ENCODE measurements at places on chromosomes 16 and 17. TPM values are rescaled to one million over a fixed set of nuclear protein-coding genes. Genes with fewer than 3 reads are reported as not detected.
A peak's percentile ranks its signal among the peaks of the same experiment; 100 is the strongest.

The HOXB4 gene
- 12.9 TPM for total RNA-seq

The DPEP1 gene
- total RNA-seq: 0.54 TPM

The PRR29 gene
- 0.23 TPM for total RNA-seq

The LRRC37A3 gene
- 2.5 TPM for total RNA-seq

The CNTNAP1 gene
- total RNA-seq: 1.7 TPM

The REXO5 gene
- total RNA-seq: 3.5 TPM

The STH gene
- total RNA-seq: not detected

DNA sequence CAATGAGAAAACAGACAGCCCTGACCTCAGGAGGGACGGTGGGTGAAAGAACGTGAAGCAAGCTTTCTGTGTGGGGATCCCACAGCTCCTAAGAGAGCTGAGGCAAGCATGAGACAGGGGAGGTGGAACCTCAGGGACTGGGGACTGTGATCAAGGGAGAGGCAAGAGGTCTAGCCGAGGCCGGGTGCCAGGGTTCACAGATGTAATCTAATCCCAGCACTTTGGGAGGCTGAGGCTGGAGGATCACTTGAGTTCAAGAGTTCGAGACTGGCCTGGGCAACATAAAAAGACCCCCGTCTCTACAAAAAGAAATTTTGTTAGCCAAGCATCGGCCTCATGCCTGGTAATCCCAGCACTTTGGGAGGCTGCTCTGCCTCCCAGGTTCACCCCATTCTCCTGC, 4.5 kb upstream of the ADAM11 start:
- ATAC-seq: no peak
- H3K27me3 ChIP-seq: peaks cover 22% of the 10 kb centered on the region
- no peak overlapping the region for H3K4me3 ChIP-seq
- peaks cover 28% of the 10 kb centered on the region for H3K36me3 ChIP-seq
- H3K4me1 ChIP-seq: peaks cover 2% of the 10 kb centered on the region
- H3K27ac ChIP-seq: no peak overlapping the region

DNA sequence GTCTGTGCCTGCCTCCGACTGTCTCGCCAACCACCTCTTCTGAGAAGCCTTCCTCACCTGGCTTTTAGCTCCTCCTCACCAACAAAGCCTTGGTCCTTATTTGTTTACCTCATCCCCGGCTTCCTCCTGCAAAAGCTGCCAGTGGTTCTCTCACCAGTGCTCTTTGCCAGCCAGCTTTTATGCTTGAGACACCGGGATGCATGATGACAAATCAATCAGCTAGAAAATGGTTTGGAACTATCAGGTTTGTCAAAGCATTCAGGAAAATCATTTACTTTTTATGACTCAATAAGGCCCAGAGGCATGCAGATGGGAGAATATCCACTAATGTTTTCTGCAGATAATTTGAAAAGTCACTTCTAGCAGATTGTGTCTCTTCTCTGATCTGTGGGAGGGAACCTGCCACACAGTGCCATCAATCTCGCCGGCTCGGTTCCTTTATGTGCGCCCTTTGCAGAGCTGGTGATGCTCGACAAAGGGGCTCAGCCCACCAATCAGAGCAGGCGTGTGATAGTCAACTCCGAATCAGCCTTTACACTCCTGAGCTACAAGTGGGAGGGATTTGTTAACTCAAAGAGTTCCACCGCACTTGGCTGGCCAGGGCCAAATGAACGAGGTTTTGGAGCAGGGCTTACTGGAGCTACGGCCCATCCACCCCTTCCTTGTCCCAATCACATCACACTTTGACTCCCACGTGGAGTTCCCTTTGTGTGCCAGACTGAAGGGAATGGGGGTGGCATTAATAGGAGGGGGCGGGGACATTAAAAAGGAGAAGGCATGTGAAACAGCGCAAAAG, 85.8 kb downstream of the MRC2 start:
- no peak overlapping the region for H3K4me3 ChIP-seq
- no peaks in the 10 kb centered on the region for H3K27me3 ChIP-seq
- H3K27ac ChIP-seq: no peak overlapping the region
- H3K36me3 ChIP-seq: no peaks in the 10 kb centered on the region

- no peaks in the 10 kb centered on the region for H3K4me1 ChIP-seq
- no peaks in the 10 kb centered on the region for H3K27me3 ChIP-seq
- ATAC-seq: no peak
Observed at GRCh38 chr17:45923511-45924268, 29.3 kb downstream of the MAPT start.

GRCh38 chr17:63848834-63849689, 6.6 kb upstream of the SMARCD2 start:
- no peaks in the 10 kb centered on the region for H3K36me3 ChIP-seq
- H3K4me3 ChIP-seq: no peak overlapping the region
- no peaks in the 10 kb centered on the region for H3K27me3 ChIP-seq
- peak; percentile 97 for ATAC-seq
- peaks cover 19% of the 10 kb centered on the region for H3K4me1 ChIP-seq
- peak overlapping the region; percentile 7 for H3K27ac ChIP-seq

DNA sequence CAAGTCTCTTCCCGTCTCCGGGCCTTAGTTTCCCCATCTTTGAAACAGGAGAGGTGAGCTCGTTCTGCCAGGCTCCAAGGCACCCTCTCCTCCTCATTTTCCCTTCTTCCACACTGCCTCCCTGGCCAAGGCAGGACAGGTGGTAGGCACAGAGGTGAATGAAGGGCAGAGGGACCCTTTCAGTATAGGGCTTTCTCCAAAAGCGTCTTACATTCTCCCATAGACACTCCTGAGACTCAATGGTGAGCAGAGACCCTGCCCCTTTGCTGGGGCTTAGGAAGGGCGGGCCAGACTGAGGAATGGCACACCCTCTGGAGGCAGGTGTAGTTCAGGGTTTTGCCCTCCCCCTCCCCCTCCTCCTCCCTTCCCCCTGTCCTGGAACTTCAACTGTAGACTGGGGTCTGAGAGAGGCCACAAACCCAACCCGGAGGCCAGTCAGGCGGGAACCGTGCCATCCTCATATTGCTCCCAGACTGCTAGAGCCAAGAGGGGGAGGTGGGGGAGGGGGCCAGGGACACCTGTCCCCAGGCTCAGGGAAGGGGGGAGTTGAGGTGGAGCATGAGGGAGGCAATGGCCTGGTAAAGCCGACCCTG, 1.9 kb downstream of the PLEKHH3 start:
- H3K27me3 ChIP-seq: no peaks in the 10 kb centered on the region
- peak overlapping the region; percentile 81 for H3K4me3 ChIP-seq
- peaks cover 39% of the 10 kb centered on the region for H3K36me3 ChIP-seq
- ATAC-seq: no peak
- H3K27ac ChIP-seq: peak overlapping the region; percentile 94

GRCh38 chr17:4152471-4152870, 9.5 kb downstream of the CYB5D2 start:
- no peak overlapping the region for H3K4me3 ChIP-seq
- no peak overlapping the region for H3K27ac ChIP-seq

DNA sequence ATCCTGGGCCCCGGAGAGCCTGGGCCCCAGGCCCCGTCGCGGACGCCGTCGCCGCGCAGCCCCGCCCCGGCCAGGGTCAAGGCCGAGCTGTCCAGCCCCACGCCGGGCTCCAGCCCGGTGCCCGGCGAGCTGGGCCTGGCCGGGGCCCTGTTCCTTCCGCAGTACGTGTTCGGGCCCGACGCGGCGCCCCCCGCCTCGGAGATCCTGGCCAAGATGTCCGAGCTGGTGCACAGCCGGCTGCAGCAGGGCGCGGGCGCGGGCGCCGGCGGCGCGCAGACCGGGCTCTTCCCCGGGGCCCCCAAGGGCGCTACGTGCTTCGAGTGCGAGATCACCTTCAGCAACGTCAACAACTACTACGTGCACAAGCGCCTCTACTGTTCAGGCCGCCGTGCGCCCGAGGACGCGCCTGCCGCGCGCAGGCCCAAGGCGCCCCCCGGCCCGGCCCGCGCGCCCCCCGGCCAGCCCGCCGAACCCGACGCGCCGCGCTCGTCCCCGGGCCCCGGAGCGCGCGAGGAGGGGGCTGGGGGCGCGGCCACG, 36.8 kb upstream of the ZC3H18 start:
- peak overlapping the region; percentile 28 for H3K4me3 ChIP-seq
- H3K27ac ChIP-seq: no peak overlapping the region
- peak; percentile 43 for ATAC-seq
- H3K4me1 ChIP-seq: peaks cover 21% of the 10 kb centered on the region
- peaks cover 5% of the 10 kb centered on the region for H3K27me3 ChIP-seq

DNA sequence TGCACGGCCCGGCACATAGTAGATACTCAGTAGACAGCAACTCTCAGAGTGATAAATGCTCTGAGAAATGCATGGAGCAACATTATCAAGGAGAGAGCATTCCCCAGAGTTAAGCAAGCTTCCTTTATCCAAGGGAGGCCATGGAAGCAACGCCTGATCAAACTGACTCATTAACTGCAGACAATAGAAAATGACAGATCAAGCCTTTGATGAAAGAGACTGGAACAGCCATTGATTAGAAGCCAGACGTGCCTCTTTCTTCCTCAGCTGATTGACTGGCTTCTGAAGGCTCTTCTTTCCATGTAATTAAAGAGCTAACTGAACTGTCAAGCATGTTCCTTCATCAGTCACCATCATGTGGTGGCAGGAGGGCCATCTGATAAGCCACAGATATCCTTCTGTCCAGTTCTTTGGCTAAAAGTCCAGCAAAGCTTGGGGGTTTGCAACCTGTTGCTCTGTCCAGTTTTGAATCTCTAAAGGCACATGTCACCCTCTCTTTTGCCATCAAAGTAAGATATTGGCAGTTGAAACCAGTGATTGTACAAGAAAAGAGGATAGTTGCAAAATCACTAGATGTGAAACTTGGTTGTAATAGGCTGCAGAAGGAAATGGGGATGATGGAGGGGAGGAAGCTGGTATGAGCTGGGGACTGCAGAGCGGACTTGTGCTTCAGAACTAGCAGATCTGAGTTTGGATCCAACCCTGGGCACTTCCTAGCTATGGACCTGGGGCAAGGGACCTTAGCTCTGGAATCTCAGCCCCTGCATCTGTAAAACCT, 188.0 kb downstream of the HAPSTR1 start:
- no peaks in the 10 kb centered on the region for H3K36me3 ChIP-seq
- no peak overlapping the region for H3K4me3 ChIP-seq
- peaks cover 11% of the 10 kb centered on the region for H3K27me3 ChIP-seq
- no peak overlapping the region for H3K27ac ChIP-seq

Measured in gastroesophageal sphincter (tissue), 4 donors.